Neural crest cell (in vitro differentiated cells): ENCODE measurements at places on chromosomes 6 and 20. TPM values are rescaled to one million over a fixed set of nuclear protein-coding genes. Genes with fewer than 3 reads are reported as not detected.

DNA sequence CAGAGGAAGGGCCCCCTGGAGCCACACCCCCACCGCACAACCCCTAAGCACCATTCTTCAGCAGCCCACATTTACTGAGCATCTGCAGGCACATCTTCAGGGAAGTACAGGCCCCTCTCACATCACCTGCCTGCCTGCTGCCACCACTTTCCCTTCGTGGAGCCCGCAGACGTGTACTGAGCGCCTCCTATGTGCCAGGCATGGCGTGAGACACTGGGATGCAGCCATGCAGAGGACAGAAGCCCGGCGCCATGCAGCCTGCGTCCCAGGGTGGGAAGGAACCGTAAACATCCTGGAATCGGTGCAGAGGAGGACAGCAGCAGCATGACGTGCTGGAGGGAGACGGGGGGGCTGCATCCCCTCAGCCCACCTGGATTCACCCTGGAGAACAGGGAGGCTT lies 78.1 kb downstream of the GRM4 start:
- DNase-seq = no peak

DNA sequence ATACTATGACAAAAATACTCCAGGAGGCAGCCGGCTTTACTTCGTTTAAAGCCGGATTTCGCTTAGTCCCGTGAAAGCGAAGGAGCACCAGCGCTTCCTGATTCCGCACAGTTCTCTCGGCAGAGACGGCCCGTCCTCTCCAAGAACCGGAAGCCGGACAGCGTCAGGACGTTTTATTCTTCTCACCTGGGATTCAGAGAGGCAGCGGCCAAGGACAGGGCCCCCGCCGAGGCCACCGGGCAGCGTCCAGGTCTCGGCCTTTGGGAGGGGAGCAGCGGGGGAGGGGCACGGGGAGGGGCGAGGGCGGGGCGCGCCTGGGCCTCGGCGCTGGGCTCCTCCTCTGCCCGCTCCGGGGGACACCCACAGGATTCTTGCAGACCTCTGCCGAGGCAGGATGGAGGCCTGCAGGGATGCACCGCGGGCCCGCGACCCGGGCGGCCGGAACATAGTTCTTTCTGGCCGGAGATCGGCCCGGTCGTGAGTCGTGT lies 2.8 kb upstream of the DIDO1 start:
- DNase-seq = peak; percentile 25

GRCh38 chr6:3665608-3666007 lies 85.9 kb downstream of the PXDC1 start:
- DNase-seq = no peak

Gene CLPSL2
- not detected in 2 replicates for total RNA-seq

- no peak for DNase-seq
Measured at GRCh38 chr6:152557502-152557901, 79.7 kb downstream of the SYNE1 start.

Gene HAO1
- total RNA-seq = not detected in 2 replicates

DNA sequence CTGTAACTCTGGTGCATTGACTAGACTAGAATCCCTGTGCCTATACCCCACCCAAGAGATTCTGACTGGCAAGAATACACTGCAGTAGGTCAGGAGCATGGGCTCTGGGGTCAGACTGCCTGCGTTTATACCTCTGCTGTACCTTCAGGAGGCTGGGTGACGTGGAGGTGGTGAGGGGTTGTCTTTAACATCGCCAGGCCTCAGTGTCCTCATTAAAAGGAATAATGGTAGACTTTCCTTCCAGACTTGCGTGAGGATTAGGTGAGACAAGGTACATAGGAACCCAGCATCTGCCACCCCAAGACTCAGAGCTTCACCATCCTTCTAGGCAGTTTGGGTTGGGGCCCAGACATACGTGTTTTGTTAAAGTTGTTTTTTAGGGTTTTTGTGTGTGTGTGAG lies 44.3 kb downstream of the TM9SF4 start:
- DNase-seq = no peak

Gene APOBEC2
- total RNA-seq = not detected in 2 replicates

Gene IL20RA
- not detected in 2 replicates for total RNA-seq

DNA sequence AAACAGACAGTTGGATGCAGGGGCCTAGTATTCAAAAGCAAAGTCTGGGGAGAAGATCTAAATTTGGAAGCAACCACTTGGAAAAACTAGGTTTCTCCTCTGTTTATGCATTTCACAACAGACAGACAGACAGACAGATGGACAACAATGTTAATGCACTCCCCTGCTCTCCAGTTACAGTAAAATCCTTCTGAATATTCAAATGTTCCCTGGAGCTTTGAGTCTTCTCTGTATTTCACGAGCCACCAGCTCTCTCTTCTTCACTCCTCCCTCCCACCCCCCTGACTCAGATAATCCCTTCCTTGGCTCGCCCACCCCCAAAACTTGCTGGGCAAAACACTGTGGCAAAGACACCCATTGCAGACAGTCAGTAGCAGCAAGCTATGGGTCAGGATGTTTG lies 129.3 kb upstream of the TOP1 start:
- DNase-seq = no peak

DNA sequence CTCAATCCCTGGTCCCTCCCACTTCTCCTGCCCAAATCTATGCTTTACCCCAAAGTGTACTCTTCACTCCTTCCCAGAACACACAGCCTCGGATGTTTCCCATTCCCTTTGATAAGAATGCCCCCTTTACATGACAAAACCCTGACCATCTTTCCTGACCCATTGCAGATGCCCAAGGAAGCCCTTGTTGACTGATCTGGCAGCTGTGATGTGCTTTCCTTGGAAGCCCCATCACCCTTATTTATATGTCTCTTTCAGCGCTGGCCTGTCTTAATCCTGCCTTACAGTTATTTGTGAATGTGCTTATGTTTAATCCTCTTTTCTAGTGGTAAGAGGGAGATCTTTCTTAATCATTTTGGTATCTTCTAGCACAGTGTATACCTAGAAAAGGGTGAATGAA lies 523.1 kb downstream of the CD83 start:
- DNase-seq = no peak

Gene NMBR
- total RNA-seq = 0.35 TPM in 1 of 2 replicates, not detected in the other

- DNase-seq = no peak
Measured at GRCh38 chr20:6818033-6818808, 50.7 kb downstream of the BMP2 start.

Gene PAK5
- 1.8 and 2.0 TPM in 2 replicates for total RNA-seq

Gene BPIFB4
- total RNA-seq = not detected in 2 replicates

DNA sequence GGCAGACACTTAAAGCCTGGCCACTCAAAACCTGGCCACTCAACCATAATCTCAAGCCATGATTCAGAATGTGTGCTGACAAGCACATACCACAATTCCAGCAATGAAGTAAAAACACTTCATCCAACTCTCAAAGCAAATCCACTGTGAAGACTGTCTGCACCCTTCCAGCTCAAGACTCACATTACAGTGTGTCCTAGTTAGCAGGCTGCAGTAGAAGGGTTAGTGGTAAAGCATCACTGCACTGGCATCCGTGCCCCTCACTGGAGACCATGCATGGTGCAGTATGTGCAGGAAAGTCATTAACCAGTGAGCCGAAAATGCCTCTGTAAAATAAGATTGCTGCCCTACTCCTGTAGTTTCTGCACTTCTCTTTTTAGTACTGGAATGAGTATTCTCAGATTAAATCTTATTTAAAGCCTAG lies 43.4 kb downstream of the SLC23A2 start:
- DNase-seq = no peak
